ENCODE measurements at places on chromosomes 13 and 19.
A peak's percentile ranks its signal among the peaks of the same experiment; 100 is the strongest.

GRCh38 chr13:63433546-63434150 lies 2018.0 kb upstream of the PCDH20 start:
- no peak for DNase-seq

GRCh38 chr19:33282036-33282671 lies 20.2 kb downstream of the CEBPA start:
- no peak for DNase-seq

DNA sequence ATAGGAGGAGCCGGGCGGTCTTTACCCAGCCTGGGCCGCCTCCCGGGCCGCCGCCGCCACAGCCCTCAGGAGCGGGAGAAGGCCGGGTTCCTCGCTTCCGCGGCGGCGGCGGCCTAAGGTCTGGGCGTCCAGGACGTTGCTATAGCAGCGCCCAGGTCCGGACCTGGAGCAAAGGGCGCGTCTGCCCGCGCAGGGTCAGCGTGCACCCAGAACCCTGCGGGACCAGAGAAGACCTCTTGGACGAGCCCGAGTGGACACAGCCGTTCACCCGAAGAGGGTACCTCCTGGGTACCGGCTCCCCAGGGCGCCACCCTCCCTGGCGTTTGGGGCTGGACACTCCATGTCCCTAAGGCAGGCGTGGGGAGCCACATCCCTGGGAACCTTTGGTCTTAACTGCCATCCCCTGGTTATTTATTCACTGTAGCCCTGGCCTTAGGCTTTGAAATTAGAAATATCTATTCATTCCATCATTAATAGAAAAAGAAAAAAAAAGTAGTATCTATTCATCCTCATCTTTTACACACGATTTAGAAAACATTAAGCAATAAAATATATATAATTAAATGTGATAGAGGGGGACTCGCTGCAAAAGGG lies 2.4 kb downstream of the DZIP1 start:
- DNase-seq: peak; percentile 26

- no peak for DNase-seq
Measured at GRCh38 chr13:97879646-97880310, 73.7 kb upstream of the IPO5 start.
